Cardiac septum (tissue), 1 donor: ENCODE measurements at places on chromosomes 6 and 20. TPM values are rescaled to one million over a fixed set of nuclear protein-coding genes. Genes with fewer than 3 reads are reported as not detected.

Gene HTR1B
- 0.11 TPM for total RNA-seq

Gene BACH2
- total RNA-seq, result 8.4 TPM

Gene SLC17A3
- total RNA-seq, result not detected

Gene RPS21
- total RNA-seq, result 466 TPM

Gene SAMD5
- 3.0 TPM for total RNA-seq

Gene EPPIN
- total RNA-seq, result not detected

Gene SLC35F1
- 7.7 TPM for total RNA-seq
